ENCODE measurements at places on chromosomes 6 and 20.

- no peak for DNase-seq
These were observed 64.1 kb upstream of the SIRPA start for GRCh38 chr20:1831096-1831495.

- no peak for DNase-seq
These were observed 20.8 kb downstream of the PANK2 start for GRCh38 chr20:3909952-3910366.

- DNase-seq = no peak
These were observed 136.8 kb upstream of the PTPRK start for GRCh38 chr6:128657181-128657580.

- DNase-seq = no peak
These were observed 83.5 kb upstream of the TMEM181 start for GRCh38 chr6:158476389-158476788.

- DNase-seq = no peak
These were observed 3.2 kb downstream of the SNX21 start for GRCh38 chr20:45836841-45837240.

GRCh38 chr20:52348434-52348833 is 156.9 kb upstream of the ZFP64 start:
- DNase-seq = no peak

GRCh38 chr6:99091985-99092384 is 144.2 kb upstream of the FBXL4 start:
- DNase-seq = no peak

- DNase-seq = no peak
These were observed 132.8 kb upstream of the TNFAIP3 start for GRCh38 chr6:137734005-137734874.

GRCh38 chr20:41468994-41469600 is 102.5 kb upstream of the EMILIN3 start:
- no peak for DNase-seq

DNA sequence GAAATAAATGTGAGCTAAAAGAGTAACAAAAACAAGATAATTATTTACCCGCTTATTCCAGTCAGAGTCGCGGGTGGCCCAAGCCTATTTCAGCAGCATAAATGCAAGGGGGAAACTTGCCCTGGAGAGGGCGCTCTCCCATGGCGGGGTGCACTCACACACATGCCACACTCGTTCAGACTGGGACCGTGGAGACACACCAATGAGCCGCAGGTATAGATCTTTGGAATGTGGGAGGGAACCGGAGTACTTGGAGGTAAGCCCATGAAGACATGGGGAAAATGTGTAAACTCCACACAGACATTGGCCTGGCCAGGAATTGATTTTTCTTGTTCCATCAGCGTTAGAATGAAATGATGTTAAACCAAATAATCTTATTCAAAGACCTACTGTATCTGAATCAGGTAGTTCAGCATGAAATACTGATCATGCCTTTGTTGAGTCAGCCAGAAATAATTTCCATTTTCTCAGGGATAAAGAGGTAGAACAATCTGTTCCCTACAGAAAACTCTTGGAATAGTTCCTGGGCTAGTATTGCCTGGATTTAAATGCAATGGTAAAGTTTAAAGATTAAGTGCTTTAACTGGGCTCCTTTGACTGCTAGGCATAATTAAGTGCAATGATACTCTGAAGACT is 191.5 kb downstream of the MCHR2 start:
- no peak for DNase-seq

DNA sequence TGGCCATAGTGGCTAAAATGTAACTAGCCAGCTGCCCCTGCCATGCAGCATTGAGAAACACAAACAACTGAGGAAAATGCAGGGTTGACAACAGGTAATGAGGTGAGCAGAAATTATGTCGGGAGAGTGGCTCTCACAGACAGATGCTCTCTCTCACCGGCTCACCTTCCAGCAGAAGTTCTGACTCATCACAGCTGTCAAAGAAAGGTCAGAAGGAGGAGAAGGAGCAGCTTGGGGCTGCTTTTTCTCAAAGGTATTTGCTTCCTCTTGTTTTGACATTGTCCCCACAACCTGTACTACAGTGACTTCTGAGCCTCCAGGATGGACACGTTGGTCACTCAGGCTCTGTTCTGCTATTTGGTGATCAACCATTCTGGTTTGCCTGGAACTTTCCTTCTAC is 190.5 kb upstream of the HEY2 start:
- no peak for DNase-seq

DNA sequence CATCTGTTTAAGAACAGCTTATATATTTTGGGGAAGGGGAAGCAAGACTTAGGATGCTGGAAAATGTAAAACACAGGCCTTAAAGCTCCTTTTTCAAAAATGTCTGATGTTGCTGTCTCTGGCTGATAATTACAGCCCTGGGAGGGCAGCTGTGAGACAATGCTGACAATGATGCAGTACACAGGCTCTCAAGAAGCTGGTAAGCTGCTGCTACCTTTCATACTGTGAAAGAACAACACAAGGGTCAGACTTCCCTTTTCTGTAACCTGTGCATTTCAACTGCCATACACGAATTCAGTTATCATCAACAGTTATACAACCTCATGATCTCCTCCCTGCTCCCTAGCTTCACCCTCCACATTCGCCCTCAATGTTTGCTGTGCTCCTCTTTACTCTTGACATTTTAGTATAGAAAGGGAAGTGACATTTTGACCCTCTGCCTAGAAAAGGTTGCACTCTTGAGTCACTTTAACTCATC is 25.2 kb downstream of the MAP7 start:
- DNase-seq = no peak

GRCh38 chr20:50737352-50737751 is 6.0 kb downstream of the PARD6B start:
- no peak for DNase-seq

DNA sequence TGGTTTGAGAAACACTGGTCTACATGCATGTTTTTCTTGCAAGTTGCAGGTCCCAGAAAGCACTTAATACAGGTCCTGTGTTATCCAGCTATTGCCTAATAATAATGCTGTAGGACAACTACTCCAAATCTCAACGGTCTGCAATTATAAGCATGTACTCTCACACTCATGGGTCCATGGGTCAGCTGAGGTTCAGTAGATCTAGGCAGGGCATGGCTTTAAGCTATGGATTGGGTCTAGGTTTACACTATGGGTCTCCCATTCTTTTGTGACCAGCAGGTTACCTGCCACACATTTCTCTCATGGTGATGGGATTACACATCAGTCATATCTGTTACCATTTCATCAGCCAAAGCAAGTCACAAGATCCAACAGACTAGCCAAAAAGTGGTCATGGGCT is 13.9 kb downstream of the ISM1 start:
- no peak for DNase-seq

GRCh38 chr6:143619824-143620401 is 57.9 kb upstream of the PHACTR2 start:
- no peak for DNase-seq

DNA sequence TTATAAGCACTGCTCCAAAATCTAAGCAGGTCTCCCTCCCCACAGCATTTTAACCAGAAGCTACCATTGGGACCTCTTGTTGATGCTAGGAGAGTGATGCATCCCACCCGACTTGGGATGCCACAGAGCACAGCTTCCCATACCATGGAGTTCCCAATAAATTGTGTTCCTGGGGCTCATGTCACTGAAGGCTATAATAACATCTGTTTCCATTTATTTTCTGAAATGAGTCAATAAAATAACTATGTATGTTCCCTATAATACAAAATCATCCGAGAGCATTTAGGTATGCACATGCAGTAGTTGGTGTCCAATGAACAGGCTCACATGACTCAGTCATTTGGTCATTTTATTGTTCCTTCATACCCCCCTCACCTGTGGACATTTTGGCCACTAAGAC is 204.2 kb downstream of the TBC1D7 start:
- DNase-seq = no peak

GRCh38 chr20:35286077-35286898 is 1.7 kb upstream of the EIF6 start:
- no peak for DNase-seq

- DNase-seq = no peak
These were observed 777.7 kb downstream of the C6orf118 start for GRCh38 chr6:164531736-164532135.

GRCh38 chr6:142781129-142781528 is 163.8 kb downstream of the HIVEP2 start:
- DNase-seq = no peak

DNA sequence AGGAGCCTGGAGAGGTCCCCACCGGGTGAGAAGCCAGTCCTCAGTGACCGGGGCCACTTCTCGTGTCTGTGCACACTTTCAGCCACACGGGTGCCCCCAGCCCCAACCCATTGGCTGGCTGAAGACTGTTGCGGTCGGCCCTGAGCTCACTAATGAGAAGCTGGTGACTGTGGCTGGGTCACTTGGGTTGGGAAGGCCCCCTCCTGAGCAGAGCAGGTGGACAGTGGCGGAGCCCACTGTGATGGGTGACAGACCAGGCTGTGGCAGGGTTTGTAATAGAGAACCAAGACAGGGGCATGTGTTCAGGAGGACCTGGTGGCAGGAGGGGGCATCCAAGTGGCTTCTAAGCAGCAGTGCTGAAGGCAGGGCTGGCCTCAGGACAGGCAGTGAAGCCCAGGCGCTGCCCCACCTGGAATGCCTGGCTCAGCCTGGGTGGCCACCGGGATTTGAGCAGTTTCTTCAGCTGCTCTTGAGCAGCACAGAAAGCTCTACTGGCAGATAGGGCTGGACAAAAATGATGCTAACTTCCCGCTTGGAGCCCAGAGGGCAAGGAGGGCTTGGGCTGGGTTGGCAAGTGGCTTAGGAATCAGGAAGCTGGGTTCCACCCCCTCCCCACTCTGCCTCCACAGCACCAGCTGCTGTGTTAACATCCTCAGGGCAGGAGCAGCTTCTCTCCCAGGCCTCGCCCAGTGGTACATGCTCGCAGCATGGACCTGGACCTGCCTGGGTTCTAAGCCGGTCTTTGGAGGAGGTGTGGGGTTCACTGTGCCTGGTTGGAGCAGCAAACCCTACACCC is 256.4 kb downstream of the CDH4 start:
- DNase-seq = no peak

DNA sequence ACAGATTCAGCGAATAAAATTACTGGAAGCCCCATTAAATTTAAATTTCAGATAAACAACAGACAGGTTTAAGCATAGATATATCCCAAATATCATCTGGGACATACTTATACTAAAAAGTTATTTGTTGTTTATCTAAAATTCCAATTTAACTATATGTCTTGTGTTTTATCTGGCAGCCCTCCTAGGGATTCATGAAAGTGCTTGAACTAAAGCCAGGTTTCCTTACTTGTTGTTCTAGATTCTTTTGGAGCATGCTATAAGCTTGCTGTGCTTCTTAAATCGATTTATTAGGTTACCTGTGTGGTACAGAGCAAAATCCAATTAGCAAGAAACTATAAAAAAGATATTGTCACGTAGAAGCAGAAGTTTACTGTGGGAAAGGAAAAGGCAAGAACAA is 202.5 kb upstream of the GMDS start:
- no peak for DNase-seq

- no peak for DNase-seq
These were observed 154.8 kb downstream of the PTPRK start for GRCh38 chr6:128365520-128366160.

GRCh38 chr6:36760685-36761435 is 63.2 kb downstream of the RAB44 start:
- no peak for DNase-seq

GRCh38 chr20:41223112-41223511 is 85.8 kb downstream of the PLCG1 start:
- no peak for DNase-seq

GRCh38 chr20:34495307-34495706 is 20.9 kb upstream of the DYNLRB1 start:
- DNase-seq = no peak

DNA sequence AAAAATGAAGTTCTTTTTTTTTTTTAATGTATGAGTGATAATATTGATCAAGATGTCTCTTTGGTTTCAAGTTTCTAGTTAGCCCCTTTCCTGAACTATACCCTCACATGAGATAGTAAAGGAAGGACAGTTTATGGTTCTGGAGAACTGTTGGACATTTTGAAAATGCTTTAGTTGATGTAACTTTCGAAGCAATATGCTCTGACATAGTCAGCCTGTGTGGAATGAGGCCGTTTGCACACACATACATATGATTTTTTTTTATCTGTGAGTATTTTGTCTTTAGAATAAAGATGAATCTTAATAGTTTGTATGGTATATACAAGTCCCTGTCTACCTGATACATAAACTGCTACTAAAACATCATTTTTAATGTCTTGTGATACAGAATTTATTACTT is 177.0 kb downstream of the ARID1B start:
- DNase-seq = no peak

- peak; percentile 86 for DNase-seq
These were observed 620 bp downstream of the HIVEP1 start for GRCh38 chr6:12012558-12013306.

GRCh38 chr6:71248306-71248765 is 40.3 kb upstream of the OGFRL1 start:
- DNase-seq = no peak

GRCh38 chr6:104123227-104123626 is 736.5 kb downstream of the HACE1 start:
- DNase-seq = no peak

GRCh38 chr6:131103901-131104300 is 31.4 kb upstream of the AKAP7 start:
- DNase-seq = no peak

DNA sequence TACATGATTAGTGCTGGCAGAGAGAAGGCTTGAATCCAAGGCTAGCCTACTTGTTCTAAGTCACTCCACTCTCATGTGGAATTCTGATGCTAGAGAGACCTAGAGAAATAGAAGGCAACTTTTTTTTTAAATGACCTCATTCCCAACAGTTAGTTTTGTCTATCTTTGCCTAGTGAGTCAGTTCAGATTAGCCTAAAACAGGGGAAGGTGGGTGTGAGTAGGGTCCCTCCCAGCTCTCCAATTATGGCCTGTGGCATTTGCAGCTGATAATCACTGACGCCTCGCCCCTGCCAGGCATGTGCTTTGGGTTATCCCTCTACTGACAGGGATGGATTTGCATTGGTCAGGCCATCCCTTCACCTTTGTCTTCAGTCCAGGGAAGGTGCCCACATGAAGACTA is 13.6 kb downstream of the TXLNB start:
- no peak for DNase-seq

DNA sequence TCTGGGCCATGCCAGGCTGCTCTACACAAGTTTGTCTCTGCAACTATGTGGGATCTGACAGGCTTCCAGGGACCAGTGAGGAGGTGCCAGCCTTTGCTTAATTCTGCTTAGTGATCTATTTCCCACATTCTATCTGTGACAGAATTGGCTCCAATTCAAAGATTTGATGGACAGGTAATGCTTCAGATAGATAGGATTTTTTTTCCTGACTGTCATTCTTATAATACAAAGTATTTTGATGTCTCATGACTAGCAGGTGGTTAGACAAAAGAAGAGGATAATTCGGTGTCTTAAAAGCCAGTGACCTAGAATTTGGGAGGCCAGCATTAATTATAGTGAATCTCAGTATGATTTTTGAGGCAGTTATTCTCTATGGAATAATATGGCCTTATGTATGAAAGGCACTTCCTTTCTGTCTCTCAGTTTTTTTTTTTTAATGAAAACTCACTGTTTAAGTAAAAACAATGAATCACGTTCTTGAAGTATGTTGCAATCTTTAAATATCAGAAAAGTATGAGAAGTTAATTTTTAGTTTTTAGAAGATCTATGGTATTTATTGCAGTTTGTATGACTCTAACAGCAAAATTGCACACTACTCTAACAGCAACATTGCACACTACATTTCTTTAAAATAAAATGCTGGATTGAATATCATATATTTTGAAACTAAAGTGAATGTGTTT is 43.7 kb downstream of the TMEM200A start:
- no peak for DNase-seq

Measured in right forelimb (tissue), 1 donor.